ENCODE measurements at places on chromosomes 1 and 21.

- H3K27ac ChIP-seq, result no peak overlapping the region
- no peak overlapping the region for H3K4me3 ChIP-seq
- no peaks in the 10 kb centered on the region for H3K4me1 ChIP-seq
- no peaks in the 10 kb centered on the region for H3K36me3 ChIP-seq
- H3K27me3 ChIP-seq, result no peaks in the 10 kb centered on the region
These were observed 949.7 kb downstream of the AMY1C start for GRCh38 chr1:104699433-104699832.

GRCh38 chr1:115744646-115745275 lies 23.8 kb downstream of the CASQ2 start:
- H3K27me3 ChIP-seq, result no peaks in the 10 kb centered on the region
- H3K4me3 ChIP-seq, result no peak overlapping the region
- no peaks in the 10 kb centered on the region for H3K36me3 ChIP-seq
- peaks cover 6% of the 10 kb centered on the region for H3K4me1 ChIP-seq

- H3K4me3 ChIP-seq, result no peak overlapping the region
- H3K27me3 ChIP-seq, result no peaks in the 10 kb centered on the region
- no peak overlapping the region for H3K27ac ChIP-seq
- no peak for DNase-seq
These were observed 9.0 kb downstream of the TRAF5 start for GRCh38 chr1:211335522-211336157.

DNA sequence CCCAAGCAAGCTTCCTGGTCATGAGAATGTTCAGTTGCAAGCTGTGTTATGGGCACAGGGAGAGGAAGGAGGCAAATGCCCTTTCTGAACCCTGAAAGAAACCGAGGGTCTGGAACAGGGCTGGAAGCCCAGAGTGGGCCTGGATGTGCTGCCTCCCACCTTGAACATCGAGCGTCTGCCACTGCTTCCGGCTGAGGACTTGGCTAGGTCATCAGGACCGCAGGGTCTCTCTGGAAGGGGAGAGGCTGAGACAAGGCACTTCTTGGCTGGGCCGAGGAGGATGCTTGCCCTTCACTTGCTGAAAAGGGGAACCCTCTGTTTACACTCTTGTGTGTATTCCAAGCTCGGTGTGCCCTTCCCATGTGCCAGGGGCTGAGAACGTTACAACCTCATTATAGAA lies 168.0 kb upstream of the C1orf174 start:
- H3K4me1 ChIP-seq, result no peaks in the 10 kb centered on the region
- no peak for DNase-seq
- H3K27me3 ChIP-seq, result no peaks in the 10 kb centered on the region
- no peak overlapping the region for H3K27ac ChIP-seq

DNA sequence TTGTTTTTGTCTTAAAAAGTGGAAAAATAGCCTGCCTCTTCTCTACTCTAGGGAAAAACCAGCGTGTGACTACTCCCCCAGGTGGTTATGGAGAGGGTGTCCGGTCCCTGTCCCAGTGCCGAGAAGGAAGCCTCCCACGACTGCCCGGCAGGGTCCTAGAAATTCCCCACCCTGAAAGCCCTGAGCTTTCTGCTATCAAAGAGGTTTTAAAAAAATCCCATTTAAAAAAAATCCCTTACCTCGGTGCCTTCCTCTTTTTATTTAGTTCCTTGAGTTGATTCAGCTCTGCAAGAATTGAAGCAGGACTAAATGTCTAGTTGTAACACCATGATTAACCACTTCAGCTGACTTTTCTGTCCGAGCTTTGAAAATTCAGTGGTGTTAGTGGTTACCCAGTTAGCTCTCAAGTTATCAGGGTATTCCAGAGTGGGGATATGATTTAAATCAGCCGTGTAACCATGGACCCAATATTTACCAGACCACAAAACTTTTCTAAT lies 35.0 kb upstream of the TDRD10 start:
- DNase-seq, result no peak
- H3K27ac ChIP-seq, result no peak overlapping the region
- no peaks in the 10 kb centered on the region for H3K27me3 ChIP-seq
- peaks cover 4% of the 10 kb centered on the region for H3K36me3 ChIP-seq
- no peak overlapping the region for H3K4me3 ChIP-seq
- H3K4me1 ChIP-seq, result no peaks in the 10 kb centered on the region

GRCh38 chr1:237709355-237709754 lies 181.4 kb downstream of the ZP4 start:
- H3K36me3 ChIP-seq, result no peaks in the 10 kb centered on the region
- H3K27me3 ChIP-seq, result no peaks in the 10 kb centered on the region
- no peak overlapping the region for H3K4me3 ChIP-seq
- DNase-seq, result no peak
- H3K4me1 ChIP-seq, result no peaks in the 10 kb centered on the region
- no peak overlapping the region for H3K27ac ChIP-seq

GRCh38 chr1:221192055-221192454 lies 312.8 kb downstream of the HLX start:
- H3K4me3 ChIP-seq, result no peak overlapping the region
- no peaks in the 10 kb centered on the region for H3K36me3 ChIP-seq
- no peak overlapping the region for H3K27ac ChIP-seq
- DNase-seq, result no peak

GRCh38 chr1:31535561-31535960 lies 40.8 kb upstream of the TINAGL1 start:
- H3K36me3 ChIP-seq, result no peaks in the 10 kb centered on the region
- H3K4me1 ChIP-seq, result peaks cover 12% of the 10 kb centered on the region
- H3K27me3 ChIP-seq, result no peaks in the 10 kb centered on the region
- no peak overlapping the region for H3K4me3 ChIP-seq
- no peak for DNase-seq
- H3K27ac ChIP-seq, result no peak overlapping the region

- no peaks in the 10 kb centered on the region for H3K27me3 ChIP-seq
- H3K4me3 ChIP-seq, result no peak overlapping the region
- H3K4me1 ChIP-seq, result no peaks in the 10 kb centered on the region
- DNase-seq, result no peak
These were observed 52.2 kb upstream of the L1TD1 start for GRCh38 chr1:62142496-62142895.

GRCh38 chr1:100616121-100616621 lies 78.2 kb downstream of the GPR88 start:
- DNase-seq, result no peak
- no peak overlapping the region for H3K27ac ChIP-seq
- H3K4me3 ChIP-seq, result no peak overlapping the region
- no peaks in the 10 kb centered on the region for H3K36me3 ChIP-seq
- H3K27me3 ChIP-seq, result peaks cover 8% of the 10 kb centered on the region

GRCh38 chr1:8674912-8675311 lies 142.5 kb downstream of the RERE start:
- no peaks in the 10 kb centered on the region for H3K27me3 ChIP-seq
- peaks cover 13% of the 10 kb centered on the region for H3K4me1 ChIP-seq
- no peaks in the 10 kb centered on the region for H3K36me3 ChIP-seq

- peaks cover 13% of the 10 kb centered on the region for H3K36me3 ChIP-seq
- no peak for DNase-seq
- no peak overlapping the region for H3K4me3 ChIP-seq
These were observed 1.9 kb upstream of the SLFNL1 start for GRCh38 chr1:41023279-41023990.

DNA sequence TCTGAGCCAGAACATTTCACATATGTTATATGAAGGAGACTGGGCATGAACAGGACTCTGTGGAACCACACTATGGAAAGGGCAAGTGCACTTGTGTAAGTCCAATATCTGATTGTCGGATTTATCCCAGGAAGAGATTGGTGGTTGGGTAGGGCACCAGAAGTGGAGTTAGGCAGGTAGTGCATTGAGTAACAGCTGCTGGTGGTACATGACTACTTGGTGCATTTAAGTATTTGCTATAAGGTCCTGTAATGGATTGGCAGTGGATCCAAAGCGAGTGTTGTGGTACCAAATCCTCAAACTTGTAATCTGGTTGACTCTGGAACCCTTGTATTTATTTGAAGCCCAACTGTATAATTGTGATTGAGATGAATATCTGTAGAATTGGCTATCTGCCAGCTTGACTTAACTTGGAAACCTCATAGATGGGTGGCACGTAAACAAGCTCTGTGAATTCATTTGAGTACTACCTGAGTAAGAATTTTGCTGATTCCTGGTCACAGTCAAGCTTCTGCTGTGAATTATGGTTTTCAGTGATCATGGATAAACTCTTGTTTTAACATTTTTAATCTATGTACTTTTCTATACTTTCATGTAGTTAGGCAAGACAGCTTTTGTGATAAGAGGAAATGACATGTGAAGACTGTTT lies 21.1 kb downstream of the UBAP2L start:
- no peaks in the 10 kb centered on the region for H3K27me3 ChIP-seq
- H3K36me3 ChIP-seq, result peaks cover 97% of the 10 kb centered on the region
- H3K4me1 ChIP-seq, result no peaks in the 10 kb centered on the region
- H3K4me3 ChIP-seq, result no peak overlapping the region
- no peak overlapping the region for H3K27ac ChIP-seq
- DNase-seq, result no peak

DNA sequence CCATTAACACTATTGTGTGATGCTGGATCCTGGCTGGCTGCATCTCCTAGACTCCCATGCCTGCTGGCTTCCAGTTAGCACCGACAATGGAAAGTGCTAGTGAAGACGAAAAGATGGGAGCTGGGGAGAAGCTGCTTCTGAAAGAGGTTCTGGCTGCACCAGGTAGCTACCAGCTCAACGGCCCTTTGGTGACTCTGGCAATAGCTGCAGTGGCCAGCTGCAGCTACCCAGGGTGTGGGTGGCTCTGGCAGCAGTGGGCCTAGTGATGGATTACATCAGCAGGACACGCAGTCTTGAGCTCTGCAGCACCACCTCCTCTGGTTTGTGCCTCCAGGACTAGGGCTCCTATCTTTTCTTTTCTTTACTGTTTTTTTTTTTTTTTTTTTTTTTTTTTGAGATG lies 662.6 kb downstream of the MATN1 start:
- DNase-seq, result no peak
- no peaks in the 10 kb centered on the region for H3K36me3 ChIP-seq
- peaks cover 16% of the 10 kb centered on the region for H3K4me1 ChIP-seq
- no peaks in the 10 kb centered on the region for H3K27me3 ChIP-seq
- H3K4me3 ChIP-seq, result no peak overlapping the region

DNA sequence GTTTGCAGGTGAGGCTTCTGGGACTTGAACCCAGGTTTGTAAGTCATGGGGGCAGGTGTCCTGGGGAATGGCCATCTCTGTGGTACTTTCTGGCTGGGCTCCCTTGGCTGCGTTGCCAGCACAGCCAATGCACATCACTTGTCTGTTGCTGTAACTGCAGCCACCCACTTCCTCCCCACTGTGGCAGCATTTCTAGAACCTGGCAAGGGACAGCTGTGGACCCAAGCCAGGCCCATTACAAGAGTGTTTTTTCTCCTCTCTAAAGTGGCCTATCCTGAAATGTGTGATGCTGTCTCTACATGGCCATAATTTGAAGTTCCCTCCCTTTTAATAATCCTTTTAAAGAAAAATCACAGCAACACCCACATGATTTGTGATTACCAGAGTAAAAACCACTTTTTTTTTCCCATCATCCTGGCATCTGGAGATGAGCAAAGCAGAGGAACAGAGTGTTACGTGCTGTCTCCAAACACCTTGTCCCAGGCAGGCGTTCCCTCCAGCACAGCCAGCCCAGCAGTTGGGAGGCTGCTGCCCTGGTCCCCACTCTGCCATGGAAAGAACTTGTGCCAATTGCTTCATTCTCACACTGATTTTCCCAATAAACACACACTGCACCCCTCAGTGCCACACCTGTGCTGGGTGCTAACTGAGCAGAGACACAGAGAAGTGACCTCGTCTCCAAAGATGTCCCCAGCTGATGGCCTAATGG lies 360.6 kb upstream of the USP24 start:
- DNase-seq, result no peak
- peaks cover 9% of the 10 kb centered on the region for H3K4me1 ChIP-seq
- H3K27ac ChIP-seq, result no peak overlapping the region
- H3K27me3 ChIP-seq, result no peaks in the 10 kb centered on the region
- H3K4me3 ChIP-seq, result no peak overlapping the region

GRCh38 chr1:205689479-205689878 lies 9.2 kb upstream of the SLC45A3 start:
- no peaks in the 10 kb centered on the region for H3K27me3 ChIP-seq
- no peaks in the 10 kb centered on the region for H3K36me3 ChIP-seq
- no peak overlapping the region for H3K27ac ChIP-seq

DNA sequence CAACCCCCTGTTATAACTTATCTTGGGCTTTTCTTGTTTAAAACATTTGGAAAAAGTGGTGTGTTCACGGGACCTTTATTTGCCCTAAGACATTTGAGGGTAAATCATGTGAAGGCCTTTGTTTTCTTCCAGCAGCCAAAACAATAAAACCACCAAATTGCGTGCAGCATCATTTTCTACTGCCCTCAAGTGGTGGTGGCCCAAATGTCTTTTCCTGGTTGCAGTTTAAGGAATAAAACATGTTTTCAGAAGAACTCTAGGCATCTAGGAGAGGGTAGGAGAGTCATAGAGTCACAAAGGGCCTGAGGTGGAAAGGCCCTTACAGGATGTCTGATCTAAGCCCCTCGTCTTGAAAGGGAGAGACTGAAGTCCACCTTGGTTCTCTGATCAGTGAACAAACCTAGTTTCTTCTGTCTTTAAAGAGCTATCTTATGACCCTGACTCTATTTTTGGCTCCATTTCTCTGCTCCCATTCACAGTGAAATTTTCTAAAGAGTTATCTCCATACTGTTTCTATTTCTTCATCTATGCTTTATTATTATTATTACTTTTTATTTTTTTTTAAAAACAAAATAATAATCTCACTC lies 16.0 kb upstream of the EPS15 start:
- no peak for DNase-seq
- no peaks in the 10 kb centered on the region for H3K27me3 ChIP-seq
- no peaks in the 10 kb centered on the region for H3K4me1 ChIP-seq
- H3K36me3 ChIP-seq, result no peaks in the 10 kb centered on the region
- no peak overlapping the region for H3K27ac ChIP-seq
- H3K4me3 ChIP-seq, result no peak overlapping the region

- H3K27me3 ChIP-seq, result no peaks in the 10 kb centered on the region
- no peaks in the 10 kb centered on the region for H3K36me3 ChIP-seq
- no peak for DNase-seq
- H3K4me1 ChIP-seq, result no peaks in the 10 kb centered on the region
- H3K27ac ChIP-seq, result no peak overlapping the region
These were observed 87.3 kb downstream of the RPS6KC1 start for GRCh38 chr1:213138391-213138790.

DNA sequence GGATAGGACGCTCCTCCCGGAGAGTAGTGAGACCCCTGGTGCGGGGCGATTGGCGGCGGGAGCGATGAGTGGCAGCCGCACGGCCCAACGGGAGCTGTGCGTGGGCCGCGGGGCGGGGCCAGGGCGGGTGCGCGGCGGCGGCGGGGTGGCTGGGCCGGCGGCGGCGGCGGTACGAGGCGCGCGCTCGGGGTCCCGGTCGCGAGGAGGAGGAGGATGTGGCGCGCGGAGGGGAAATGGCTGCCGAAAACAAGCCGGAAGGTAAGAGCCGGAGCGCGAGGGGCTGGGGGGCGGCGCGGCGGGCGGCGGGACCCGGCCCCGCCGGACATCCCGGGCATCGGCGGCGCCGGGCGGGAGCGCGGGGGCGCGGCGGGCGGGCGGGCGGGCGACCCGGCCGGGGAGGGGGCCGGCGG lies at the start of gene CAMTA1:
Gene CAMTA1, plus strand, starts transcription at position 137 of the 410 bp plus-strand sequence. Its CDS starts 77 bp downstream, at position 214.
- H3K27me3 ChIP-seq, result no peaks in the 10 kb centered on the region
- no peaks in the 10 kb centered on the region for H3K36me3 ChIP-seq
- peak within 1 kb of the TSS; percentile 63 for H3K27ac ChIP-seq
- H3K4me3 ChIP-seq, result peak within 1 kb of the TSS; percentile 91

- no peak for DNase-seq
- peaks cover 34% of the 10 kb centered on the region for H3K36me3 ChIP-seq
These were observed 3.7 kb downstream of the BACH1 start for GRCh38 chr21:29302359-29302875.

Data from RWPE2 (cell line).